Fibroblast of the conjunctiva (primary cell): ENCODE measurements at places on chromosomes 1 and 21.

DNA sequence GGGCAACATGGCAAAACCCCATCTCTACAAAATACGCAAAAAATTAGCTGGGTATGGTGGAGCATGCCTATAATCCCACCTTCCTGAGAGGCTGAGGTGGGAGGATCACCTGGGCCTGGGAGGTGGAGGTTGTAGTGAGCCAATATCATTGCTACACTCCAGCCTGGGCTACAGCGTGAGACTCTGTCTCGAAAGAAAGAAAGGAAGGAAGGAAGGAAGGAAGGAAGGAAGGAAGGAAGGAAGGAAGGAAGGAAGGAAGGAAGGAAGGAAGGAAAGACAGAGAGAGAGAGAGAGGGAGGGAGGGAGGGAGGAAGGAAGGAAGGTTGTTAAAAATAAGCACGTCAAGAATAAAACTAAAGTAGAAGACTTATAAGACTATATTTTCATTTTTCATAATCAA lies 17.0 kb upstream of the ATP1A1 start:
- DNase-seq = no peak

GRCh38 chr1:61353797-61354406 lies 271.5 kb downstream of the NFIA start:
- no peak for DNase-seq

- peak; percentile 40 for DNase-seq
Measured at GRCh38 chr1:214441119-214441518, 110.3 kb downstream of the PTPN14 start.

DNA sequence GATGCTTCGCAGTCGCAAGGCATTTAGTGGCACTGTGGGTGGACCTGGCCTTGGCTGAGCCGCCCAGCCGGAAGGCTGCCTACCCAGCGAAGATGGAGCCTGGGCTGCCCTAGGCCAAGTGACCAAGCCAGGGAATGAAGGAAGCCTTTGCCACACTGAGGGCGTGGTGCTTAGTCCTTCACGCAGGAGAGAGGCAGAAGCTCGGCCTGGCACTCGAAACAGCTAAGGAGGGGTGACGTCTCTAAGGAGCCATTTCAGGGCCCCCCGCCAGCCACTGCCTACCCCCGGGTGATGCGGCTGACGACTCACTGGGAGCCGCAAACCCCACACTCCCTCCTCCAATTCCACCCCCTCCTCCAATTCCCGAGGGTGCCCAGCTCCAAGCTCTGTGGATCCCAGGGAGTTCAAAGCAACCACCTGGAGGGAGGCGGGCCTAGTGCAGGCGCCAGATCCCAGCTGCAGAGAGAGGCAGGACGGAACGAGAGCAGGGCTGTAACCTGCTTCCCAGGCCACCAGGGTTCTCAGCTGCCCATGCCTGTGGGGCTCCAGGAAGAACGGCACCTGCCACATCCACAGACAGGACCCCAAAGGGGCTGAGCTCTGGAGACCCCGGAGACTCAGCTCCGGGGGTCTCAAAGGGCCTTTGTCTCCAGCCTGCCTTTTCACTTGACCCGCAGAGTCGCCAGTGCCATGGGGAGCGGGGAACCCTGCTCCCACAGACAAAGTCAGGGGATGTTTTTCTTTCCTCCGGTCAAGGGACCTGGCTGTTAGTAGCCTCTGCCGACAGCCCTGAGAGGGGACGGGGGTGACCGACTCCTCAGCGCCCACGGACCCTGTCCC lies 75.8 kb downstream of the ARHGEF16 start:
- no peak for DNase-seq

DNA sequence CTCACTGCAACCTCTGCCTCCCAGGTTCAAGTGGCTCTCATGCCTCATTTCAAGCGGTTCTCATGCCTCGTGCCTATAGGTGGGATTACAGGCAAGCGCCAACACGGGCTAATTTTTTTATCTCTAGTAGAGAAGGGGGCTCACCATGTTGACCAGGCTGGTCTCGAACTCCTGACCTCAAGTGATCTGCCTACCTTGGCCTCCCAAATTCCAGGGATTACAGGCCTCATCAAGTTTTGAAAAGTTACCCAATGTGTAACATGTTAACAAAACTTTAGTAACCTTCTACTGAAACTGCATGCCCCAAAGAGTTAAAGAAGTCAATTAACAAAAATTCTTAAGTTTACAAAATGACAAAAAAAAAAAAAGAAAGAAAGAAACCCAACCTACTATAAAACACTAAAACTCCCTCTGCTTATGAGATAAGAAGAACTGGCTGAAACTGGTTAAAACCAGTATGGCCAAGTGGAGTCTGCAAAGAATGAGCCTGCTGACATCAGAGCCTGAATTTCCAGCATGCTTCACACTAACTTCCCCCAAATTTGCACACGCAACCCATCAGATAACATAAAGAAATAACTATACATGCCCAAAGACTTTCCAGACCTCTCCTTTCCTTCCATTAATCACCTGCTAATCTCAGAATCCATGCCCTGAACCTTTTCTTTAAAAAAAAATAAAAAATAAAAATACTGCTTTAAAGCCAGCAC lies 25.5 kb upstream of the PSMG1 start:
- no peak for DNase-seq

- no peak for DNase-seq
Measured at GRCh38 chr1:9275567-9276034, 17.1 kb upstream of the SPSB1 start.

DNA sequence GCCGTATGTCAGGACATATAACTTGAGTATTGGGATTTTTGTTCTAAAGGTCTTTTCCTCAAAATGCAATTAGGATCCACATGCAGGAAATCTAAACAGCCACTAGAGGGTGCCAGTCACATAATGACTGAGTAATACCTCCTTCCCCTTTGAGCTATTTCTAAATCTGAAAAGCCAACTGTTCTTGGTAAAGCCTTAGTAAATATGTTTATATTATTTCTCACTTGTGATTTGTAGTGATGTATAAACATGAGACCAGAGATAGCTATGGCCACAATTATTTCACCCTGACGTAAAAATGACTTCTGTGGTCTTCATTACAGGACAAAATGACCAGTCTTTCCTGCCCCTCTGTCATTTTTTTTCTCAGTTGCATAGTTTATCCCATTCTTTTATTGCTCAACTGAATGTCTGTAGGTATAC lies 41.0 kb upstream of the DR1 start:
- DNase-seq = peak; percentile 62

DNA sequence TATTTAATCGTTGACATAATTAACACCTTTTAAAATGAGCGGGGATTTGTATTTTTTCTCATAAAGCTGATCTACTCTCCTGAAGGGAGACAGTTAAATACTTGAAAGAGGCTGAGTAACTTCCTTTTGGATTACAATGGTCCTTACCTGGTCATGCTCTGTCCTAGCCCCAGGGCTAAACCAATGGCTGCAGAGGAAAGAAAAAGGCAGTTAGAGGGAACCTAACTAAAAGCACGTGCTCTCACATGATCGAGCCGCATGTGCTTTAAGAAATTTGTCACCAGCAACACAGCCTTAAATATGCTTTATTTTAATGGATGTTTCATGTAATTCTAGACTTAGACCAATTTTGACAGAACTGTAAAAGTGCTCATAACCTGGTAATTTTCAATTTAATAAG lies 132.7 kb downstream of the GPATCH2 start:
- no peak for DNase-seq

GRCh38 chr21:38840456-38841300 lies 34.9 kb downstream of the ETS2 start:
- DNase-seq = no peak

GRCh38 chr21:25501996-25502665 lies 105.2 kb downstream of the MRPL39 start:
- no peak for DNase-seq

DNA sequence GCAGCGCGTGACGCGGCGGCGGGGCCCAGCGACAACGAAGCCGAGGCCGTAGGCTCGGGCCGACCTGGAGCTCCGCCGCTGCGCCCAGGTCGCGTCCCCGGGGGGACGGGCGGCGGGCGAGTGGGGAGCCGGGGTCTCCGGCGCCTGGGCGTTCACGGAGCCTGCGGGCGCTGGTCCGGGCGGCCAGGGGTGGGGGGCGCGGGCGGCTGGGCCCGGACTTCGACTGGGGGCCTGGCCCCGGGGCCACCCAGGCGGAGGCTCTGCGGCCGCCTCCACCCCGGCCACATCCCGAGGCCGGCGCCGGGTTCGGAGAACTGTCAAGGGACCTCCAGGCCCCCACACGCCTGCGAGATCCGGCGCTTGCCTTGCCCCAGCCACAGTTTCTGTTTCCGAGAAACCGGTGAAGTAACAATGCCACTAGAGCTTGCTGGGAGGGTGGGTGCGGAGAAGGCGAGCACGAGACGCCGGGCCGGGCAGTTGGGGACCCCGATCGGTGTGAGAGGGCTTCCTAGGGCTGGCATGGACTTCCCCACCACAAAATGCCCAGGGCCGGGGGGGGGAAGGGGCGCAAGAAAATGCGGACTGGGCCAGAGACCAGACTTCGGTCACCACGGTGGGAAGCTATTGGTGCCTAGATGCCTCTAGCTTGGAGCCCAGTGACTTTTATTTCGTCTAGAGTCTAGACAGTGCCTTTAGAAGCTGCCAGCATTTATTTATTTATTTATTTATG lies 501 bp downstream of the FBXO6 start:
- DNase-seq = no peak

DNA sequence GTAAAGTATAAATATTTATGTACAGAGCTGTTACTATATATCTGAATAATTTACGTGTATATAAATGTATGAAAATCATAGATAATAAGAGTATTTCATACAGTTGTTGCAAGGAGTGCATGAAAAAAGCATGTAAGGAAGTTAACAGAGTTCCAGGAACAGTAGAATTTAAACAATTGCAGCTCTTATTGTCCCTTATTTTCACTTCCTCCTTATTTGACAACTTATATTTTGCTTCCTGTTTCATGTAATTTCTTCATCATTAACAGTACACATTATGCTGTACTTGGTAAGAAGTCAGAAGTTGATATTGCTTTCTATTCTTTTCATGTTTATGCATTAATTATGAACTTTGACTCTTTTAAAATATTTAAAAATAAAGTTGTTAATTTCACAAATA lies 681.5 kb downstream of the LRRIQ3 start:
- DNase-seq = no peak

DNA sequence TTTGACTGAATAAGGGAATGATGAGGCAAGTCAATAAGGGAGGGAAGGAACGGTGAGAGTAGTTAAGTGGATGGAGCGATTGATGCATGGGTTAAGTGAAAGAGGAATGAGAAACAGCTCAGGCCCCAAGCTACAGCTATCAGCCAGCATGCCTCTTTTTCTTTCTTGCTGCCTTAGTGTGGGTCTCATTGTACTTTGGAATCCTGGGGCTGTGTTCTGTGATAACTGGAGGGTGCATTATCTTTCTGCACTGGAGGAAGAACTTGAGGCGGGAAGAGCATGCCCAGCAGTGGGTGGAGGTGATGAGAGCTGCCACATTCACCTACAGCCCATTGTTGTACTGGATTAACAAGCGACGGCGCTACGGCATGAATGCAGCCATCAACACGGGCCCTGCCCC lies 1.0 kb downstream of the TEX38 start:
- DNase-seq = no peak

- peak; percentile 93 for DNase-seq
Measured at GRCh38 chr1:151539321-151540020, 638 bp upstream of the TUFT1 start.

GRCh38 chr1:6093071-6093470 lies 47.4 kb downstream of the KCNAB2 start:
- no peak for DNase-seq

DNA sequence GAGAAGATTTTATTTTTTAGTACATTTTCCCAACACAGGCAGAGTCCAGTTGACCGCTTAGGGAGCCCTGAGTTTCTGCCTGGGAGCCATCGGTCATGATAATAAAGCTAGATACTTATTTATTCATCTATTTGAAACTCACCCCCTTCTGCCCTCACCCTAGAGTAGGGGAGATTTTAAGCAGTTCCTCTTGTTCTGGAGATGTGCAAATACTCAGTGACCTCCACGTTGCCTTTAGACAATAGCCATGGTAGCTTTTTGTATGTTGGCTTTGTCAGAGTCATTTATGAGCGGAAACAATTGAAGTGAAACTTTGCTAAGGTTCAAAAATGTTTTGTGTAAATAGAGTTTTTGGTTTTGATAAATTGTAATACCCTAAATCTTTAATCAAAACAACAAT lies 45.7 kb upstream of the PLPPR4 start:
- no peak for DNase-seq

- no peak for DNase-seq
Measured at GRCh38 chr1:50779801-50780200, 180.3 kb downstream of the FAF1 start.

- no peak for DNase-seq
Measured at GRCh38 chr1:214447557-214447871, 103.9 kb downstream of the PTPN14 start.

DNA sequence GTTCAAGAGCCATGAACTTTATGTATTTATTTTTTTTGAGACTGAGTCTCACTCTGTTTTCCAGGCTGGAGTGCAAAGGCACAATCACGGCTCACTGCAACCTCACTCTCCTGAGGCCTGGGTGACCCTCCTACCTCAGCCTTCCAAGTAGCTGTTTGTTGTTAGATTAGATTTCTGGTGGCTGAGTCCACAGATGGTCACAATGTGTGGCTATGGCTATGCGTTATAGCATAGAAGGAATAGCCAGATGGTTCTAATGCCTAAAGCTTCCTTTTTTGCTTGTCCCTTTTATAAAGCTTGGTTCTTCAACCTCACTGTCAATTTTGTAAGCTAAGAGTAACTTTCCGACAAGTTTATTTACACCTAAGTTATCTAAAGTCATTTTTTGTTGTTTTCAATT lies 62.3 kb upstream of the FMN2 start:
- DNase-seq = peak; percentile 1

GRCh38 chr1:63645317-63645716 lies 52.1 kb downstream of the PGM1 start:
- peak; percentile 27 for DNase-seq

DNA sequence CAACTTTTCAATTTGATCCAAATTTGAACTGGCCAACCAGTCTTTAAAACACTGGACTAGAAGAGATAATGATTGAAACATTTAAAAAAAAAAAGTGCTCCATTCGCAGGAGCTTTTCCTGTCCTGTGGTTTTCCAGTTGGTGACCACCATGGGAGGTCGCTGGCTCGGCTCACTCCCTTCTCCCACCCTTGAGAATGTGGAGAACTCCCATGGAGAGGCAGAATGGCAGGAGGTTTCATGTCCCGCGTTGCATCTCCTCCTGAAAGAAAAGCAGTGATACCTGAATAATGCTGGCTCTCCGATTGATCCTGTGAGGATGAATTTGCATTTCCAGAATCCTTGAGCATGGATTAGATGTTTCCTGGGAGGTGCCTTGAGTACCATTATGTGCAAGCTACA lies 16.5 kb upstream of the MPZL1 start:
- no peak for DNase-seq

DNA sequence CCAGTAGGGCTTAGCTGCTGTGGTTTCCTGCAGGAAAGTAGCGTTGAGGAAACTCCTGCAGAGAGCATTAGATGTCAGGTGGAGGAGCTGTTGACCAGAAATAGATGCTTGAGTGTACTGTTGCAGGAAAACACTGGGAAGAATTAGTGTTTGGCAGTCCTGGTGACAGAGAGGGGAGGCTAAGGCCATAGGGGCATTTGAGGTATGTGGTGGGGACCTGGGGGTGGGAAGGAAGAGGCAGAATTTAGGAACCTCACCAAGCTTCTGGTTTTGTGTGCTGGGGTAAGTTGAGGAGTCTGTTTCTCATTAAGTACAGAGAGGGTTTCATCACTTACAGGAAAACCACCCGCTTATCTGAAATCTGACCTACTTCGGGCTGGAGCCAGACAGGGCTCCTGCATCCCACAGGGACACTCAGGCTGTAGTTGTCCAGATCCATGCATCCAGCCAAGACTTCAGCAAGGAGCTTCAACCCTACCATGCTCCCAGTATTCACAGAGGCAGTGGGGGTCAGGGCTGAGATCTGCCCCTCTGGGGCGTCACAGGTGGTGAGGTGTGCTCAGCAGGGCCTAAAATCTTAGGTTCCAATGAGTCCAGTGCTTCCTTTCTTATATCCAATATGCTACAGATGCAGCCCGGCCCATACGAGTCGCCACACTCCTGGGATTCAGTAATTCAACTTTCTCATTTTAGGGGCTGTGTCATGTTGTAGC lies 15.1 kb downstream of the SH2D2A start:
- peak; percentile 88 for DNase-seq
